Activated T-cell treated with anti-CD3 and anti-CD28 coated beads, Interleukin-2, amount 50 U/mL, for 72 hours (primary cell): ENCODE measurements at places on chromosomes 4 and X.

DNA sequence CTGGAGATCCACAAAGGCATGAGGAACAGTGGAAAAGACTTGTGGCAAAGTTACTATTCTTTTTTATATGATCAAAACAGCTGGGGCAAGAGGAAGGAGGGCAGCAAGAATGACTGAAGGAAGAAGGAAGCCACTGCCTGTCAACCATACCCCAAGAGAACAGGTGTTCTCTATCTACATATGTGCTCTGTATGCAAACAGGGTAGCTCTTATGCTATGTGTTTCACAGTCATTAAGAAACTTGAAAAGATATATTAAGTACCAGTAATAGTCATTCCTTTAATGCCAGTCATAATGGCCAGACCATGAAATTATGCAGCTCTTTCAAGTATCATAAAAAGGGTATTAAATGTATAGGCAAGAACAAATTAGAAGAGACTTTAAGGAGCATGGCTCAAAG lies 363.9 kb downstream of the KLHL13 start:
- no peak for DNase-seq

GRCh38 chrX:134654398-134655012 lies 3.8 kb downstream of the PLAC1 start:
- peak; percentile 73 for DNase-seq

DNA sequence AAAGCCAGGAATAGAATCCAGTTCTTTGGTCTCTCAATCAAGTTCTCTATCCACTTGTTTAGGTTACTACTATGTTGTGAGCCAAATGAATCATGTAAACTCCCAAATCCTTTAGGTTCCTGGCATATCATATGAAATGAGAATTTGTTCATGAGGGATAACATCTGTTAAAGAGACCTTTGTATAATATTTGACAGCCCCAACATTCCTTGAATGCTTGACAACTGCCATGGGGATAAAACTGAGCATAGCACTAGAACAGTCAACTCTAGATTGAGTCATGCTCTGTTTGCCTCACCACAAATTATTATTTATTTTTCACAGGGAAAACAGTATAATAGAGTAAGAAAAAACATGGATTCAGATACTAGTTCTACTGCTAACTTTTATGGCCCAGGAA lies 93.3 kb downstream of the NAA11 start:
- DNase-seq, result no peak

GRCh38 chrX:34341258-34341657 lies 209.1 kb upstream of the FAM47A start:
- no peak for DNase-seq
